ENCODE measurements at places on chromosomes 3 and 15.

- no peak for DNase-seq
These were observed 207.2 kb downstream of the ROBO2 start for GRCh38 chr3:77247061-77247460.

GRCh38 chr3:46095307-46095706 lies 68.0 kb upstream of the XCR1 start:
- DNase-seq: no peak

DNA sequence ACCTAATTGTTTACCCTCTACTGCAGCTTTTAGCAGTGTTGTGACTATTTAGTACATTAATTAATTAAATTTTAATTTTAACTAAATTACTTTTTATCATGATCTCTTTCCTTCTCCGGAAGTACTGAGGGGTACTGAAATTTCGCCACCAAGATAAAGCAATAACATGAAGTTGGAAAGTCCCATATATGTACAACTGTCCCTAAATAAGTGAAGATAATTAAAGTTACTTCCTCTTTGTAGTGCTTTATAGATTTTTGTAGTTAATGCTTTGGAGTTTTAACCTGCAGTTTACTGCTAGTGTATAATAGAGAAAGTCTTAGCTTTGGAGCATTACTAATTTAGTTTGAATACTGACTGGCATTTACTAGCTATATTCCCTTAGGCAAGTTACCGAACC lies 325.3 kb downstream of the NAALADL2 start:
- DNase-seq: no peak

GRCh38 chr3:32667072-32667582 lies 17.9 kb upstream of the CNOT10 start:
- DNase-seq: no peak

All from fibroblast of mammary gland (primary cell).